ENCODE measurements at places on chromosomes 7 and 10.

DNA sequence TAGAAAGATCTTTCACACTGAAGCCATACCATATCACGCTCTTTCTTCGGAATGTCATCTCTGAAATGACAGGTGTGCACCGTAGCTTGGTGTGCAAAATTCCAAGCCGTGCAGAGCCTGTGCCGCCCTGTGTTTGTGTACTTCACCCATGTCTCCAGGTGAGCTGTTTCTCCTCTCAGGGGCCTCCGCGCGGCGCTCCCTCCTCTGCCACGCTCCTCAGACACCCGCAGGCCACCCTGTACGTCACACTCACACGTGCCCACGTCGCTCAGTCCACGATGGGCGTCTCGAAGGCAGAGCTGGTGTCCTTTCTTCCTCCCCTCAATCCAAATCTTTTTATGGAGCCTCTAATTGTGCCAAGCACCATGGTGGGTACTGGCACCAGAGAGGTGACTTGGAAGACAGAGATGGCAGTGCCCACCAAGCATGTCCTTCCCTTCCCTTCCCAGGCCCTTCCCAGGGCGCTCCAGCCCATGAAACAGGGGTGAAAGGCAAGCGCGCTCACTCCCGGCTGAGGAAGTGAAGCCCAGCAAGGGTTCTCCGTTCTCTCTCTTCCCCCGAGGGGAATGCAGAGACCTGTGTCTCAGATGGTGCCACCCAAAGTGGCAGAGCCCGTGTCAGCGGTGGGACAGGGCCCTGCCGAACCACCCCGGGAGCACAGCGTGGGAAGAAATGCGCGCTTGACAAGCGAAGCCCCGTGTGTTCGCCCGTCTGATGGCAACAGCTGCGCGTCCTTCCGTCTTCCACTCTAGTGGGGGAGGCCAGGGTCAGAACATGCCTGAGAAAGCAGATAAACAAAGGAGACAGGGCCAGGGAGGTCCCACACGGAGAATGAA is 292.5 kb upstream of the SHH start:
- DNase-seq: no peak

GRCh38 chr10:34228066-34228465 is 587.0 kb downstream of the PARD3 start:
- DNase-seq: no peak

GRCh38 chr10:102429468-102429867 is 2.9 kb downstream of the CUEDC2 start:
- no peak for DNase-seq

- DNase-seq: no peak
Measured at GRCh38 chr7:111012799-111013675, 77.9 kb upstream of the LRRN3 start.

DNA sequence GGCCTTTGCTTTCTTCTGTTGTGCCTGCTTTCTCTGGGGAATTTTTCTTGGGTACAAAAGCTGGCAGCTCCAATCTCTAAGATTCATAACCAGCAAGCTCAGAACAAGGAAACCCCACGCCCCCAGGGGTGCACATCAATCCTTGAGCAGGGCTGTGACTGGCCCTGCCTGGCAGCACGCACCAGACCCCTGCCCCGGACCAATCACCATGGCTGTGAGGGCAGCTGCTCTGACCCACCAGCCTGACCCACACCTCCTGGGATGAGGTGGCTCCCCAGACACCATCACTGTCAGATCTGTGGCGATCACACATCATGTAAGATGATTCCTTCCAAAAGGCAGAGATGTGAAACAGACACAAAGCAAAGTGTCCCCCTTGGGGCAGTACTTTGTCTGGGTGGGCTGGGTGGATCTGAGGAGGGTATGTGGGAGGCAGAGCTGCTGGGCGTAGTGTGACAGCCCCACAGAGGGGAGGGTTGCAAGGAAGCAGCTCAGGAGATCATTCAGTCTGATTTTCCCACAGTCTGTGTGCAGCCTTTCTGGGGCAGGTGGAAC is 175.5 kb upstream of the SHH start:
- DNase-seq: no peak

Measured in memory B cell (primary cell).